ENCODE measurements at places on chromosomes 4 and X. TPM values are rescaled to one million over a fixed set of nuclear protein-coding genes. Genes with fewer than 3 reads are reported as not detected.

The CTSO gene
- total RNA-seq: 33.0 TPM

The GRXCR1 gene
- not detected for total RNA-seq

The NIPAL1 gene
- total RNA-seq: 2.9 TPM

The GAB3 gene
- total RNA-seq: 7.3 TPM

The ADGRG2 gene
- total RNA-seq: under 0.01 TPM

The TIGD4 gene
- 0.28 TPM for total RNA-seq

The AMBN gene
- not detected for total RNA-seq

The ACSL1 gene
- total RNA-seq: 29.7 TPM

The ELF4 gene
- 5.4 TPM for total RNA-seq

Measured in regular cardiac myocyte (primary cell).